ENCODE measurements at places on chromosomes 7 and 10. TPM values are rescaled to one million over a fixed set of nuclear protein-coding genes. Genes with fewer than 3 reads are reported as not detected.

SHLD2 gene
- 20.9 TPM for total RNA-seq

INSIG1 gene
- 573 TPM for total RNA-seq

CUBN gene
- total RNA-seq = 2.0 TPM

TCTN3 gene
- total RNA-seq = 46.7 TPM

All from M059J (cell line).